ENCODE measurements at places on chromosomes 6 and 20. TPM values are rescaled to one million over a fixed set of nuclear protein-coding genes. Genes with fewer than 3 reads are reported as not detected.

Gene EPPIN
- not detected for polyA plus RNA-seq

Gene GSTA1
- not detected for polyA plus RNA-seq

Gene PPP1R14C
- not detected for polyA plus RNA-seq

Gene GGTLC1
- polyA plus RNA-seq = not detected

Gene PACSIN1
- polyA plus RNA-seq = 0.04 TPM

Gene FAM229B
- polyA plus RNA-seq = 55.9 TPM

Gene SYTL3
- 1.6 TPM for polyA plus RNA-seq

All from AG04450 (cell line).